ENCODE measurements at places on chromosomes 4 and X.

DNA sequence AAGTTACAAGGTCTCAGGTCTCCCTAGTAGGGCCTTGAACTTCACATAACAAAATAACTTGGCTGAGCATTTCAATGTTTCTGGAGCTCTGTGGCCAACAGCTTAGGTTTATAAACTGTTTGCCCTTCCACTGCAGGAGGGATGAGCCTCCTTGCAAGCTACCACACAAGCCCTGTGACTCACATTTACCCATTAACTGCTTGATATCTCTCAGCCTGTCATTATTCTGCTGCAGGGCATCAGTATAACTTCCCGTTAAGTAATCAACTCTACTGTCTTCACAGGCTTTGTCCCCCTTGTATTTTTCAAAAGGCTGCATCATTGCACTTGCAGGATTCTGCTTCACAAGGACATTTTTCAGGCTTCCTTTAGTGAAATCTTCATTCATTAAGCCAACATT, 151.7 kb upstream of the CXCL13 start:
- DNase-seq: no peak

GRCh38 chrX:45187731-45188130, 12.9 kb downstream of the DIPK2B start:
- DNase-seq: no peak

- no peak for DNase-seq
These were observed 879.9 kb downstream of the ARAP2 start for GRCh38 chr4:35364321-35364870.

- DNase-seq: no peak
These were observed 2.3 kb downstream of the GPR173 start for GRCh38 chrX:53050841-53051240.

DNA sequence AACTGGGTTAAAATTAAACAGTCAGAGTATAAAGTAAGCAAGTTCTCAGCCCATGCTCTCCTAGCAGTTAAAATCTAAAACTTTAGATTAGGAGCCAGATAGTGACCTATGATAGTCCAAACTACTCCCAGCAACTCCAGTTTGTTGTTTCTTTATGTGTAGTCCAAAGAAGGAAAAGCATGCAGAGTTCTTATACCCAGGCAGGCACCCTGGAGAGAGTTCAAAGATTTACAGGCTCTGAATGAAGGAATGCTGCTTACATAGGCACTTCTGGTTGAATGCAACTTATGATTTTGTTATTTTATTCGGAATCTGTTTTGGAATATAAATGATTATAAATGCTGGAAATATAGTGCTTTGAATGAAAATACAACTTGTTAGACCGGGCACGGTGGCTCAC, 67.2 kb downstream of the GPAT3 start:
- DNase-seq: no peak

Measured in activated CD8-positive, alpha-beta memory T cell treated with anti-CD3 and anti-CD28 coated beads, Interleukin-2, amount 50 U/mL, for 4 hours (primary cell).